ENCODE measurements at places on chromosomes 1 and 21.

DNA sequence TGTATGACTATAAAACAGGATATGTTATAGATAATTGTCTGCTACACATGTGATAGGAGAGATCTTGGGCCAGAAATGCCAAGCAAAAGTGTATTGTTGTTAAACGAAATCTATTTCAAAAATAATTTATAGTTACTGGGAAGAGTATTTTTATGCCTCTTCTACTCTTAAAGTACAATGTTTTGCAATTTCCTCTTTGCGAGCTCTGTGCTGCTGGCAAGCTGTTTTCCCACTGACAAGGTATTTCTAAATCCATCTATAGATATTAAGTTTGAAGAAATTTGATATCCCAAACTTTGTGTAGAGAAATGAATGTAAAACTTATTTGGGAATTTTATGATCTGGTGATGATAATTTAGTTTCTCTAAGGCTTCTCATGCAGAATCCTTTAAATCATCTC is 63.3 kb upstream of the PTGFR start:
- DNase-seq = no peak

DNA sequence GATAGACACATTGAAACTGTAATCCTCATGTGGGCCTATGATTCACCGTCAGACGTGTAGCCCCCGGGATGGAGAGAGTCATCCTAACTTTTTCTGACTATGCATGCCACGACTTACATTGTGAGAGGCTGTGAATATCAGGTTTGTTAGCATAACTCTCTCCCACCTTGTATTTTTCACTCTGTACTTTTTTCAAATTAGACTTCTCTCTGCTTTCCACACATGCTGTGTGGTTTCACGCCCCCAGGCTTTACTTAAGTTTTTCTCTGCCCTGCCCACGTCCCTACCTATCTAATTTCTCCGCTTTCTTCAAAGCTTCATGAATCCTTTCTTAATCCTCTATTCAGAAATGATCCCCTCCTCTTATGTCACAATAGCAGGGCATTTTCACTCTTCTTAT is 3.4 kb upstream of the NCAM2 start:
- DNase-seq = no peak

- no peak for DNase-seq
Observed at GRCh38 chr1:3509721-3510120, 55.3 kb downstream of the ARHGEF16 start.

DNA sequence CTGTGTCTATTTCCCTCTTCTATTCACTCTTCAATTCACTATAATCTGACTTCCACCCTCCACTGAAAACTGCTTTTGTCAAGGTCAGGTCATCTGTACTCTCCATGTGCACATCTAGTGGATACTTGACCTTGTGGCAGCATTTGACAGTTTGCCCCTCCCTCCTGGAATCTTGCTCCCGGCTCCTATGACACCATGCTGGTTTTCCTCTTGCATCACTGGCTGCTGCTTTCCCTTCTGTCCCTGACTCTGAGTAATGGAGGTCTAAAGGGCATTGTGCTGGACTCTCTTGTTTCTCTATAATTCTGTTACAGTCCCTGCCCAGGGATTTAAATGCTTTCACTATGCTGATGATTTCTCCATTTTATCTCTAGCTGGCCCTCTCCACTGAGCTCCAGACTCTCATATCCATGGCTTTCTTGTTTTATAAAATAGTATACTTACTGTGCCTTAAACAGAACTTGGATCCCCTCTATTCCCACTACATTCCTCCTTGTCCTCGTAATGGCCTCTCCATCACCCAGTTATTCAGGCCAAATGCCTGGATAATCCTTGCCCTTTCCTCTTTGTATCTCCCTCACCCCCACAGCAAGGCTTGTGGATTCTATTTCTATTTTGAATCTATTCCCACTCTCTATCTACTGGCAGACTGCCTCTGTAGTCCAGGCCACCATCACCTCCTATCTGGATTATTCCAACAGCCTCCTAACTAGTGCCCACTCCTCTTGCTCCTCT is 36.8 kb upstream of the PODN start:
- peak; percentile 52 for DNase-seq

- no peak for DNase-seq
Observed at GRCh38 chr1:240293706-240294105, 202.0 kb downstream of the FMN2 start.

- DNase-seq = no peak
Observed at GRCh38 chr1:41394959-41395956, 34.0 kb downstream of the FOXO6 start.

DNA sequence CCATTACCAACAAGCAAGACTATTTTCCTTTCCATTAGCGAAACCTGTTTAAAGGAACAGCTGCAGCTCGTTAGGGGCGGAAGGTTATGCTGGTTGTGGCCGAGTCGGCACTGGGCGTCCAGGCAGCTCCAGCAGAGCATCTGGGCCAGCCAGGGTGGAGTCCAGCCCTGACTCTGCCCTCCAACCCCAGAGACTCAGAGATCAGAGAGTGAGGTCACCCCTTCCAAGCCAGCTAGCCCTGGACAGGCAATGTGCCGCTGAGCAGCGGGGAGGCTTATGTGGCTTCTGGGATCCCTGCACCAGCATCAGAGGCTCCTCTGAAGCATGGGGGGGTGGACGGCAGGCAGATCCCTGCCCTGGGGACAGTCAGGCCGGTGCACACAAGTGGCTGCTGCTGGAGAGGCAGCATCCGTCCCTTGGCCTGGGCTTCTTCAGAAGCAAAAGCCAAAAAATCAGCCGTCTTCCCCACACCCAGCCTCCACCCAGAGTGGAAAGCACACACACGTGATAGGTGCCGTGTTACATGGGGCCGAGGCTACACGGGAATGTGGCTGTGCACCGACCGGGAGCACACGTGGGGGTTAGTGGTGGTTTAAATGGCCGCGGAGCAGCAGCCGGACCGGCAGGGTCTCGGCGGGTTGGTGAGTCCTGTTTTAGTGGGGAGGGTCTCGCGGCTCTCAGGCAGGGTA is 30.1 kb downstream of the SLC66A1 start:
- DNase-seq = no peak

DNA sequence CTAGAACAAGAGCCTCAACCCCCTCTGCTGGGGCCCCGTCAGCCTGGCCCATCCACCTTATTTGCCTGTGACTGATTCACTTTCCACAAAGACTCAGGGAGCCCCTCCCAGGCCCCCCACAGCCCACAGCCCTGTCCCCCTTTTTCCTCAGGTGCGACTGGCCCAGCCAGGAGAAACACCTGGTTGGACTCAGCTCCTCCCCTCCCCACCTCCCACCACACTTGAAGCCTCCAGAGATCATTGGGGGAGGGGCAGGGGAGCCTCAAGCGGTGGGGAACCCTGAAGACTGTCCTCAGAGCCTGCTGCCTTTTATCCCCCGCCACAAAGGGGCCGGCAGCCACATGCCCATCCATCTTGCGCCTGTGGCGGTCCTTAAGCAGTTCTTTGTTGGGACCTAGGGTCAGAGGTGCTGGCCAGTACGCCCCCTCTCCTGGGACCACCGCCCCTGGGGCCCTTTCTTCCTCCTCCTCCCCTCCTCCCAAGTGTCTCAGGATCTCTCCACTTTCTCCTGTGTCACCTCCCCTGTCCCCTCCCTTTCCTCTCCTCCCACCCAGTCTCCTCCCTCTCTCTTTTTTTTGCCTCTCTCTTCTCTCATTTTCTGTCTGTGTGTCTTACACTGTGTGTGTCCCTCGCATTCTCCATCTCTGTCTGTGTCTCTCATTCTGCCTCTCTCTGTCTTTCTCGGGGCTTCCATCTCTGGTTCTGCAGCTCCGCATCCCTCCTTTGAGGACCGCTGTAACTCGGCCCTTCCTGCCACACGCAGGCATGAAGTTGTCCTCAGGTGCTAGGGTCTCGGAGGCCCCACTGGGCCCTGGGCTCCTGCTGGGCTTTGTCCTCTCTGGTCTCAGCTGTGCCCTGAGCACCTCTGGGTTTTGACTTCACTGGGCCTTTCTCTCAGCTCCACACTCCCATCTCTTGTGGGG is 12.2 kb downstream of the CRABP2 start:
- DNase-seq = no peak

DNA sequence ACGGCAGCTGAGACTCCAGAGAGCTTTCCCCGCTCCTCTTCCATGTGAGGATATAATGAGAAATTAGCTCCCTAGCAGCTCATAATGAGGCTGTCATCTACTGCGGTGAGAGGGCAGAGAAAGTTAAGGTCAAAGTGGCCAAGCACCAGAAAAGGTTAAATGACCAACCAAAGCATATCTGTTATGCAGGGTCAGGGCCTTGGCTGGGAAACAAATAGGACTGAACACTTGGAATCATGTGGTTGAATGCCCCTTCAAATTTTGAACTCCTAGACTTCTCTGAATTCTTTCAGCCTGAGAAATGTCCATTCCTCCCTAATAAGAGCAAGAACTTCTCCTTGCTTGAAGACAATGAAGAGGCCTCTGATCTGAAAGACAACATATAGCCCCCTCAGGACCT is 115.9 kb downstream of the TM2D1 start:
- DNase-seq = no peak

DNA sequence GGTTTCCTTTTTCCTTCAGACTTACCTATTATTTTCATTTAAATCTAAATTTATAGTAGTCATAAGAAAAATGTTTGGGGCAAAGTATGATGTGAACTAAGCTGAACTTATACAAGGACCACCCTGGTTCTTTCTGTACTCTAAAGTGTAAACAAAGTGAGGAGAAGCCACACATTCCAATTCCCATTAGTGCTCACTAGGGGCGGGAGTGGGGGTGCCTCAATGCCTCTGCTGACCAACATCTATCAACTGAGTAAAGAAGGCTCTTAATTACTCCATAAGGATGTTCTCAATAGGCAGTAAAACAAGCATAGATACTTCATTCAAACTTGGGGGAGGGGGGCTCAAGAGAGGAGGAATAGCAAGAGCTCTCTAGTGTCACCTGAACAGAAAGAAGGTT is 151.7 kb downstream of the CDC42BPA start:
- DNase-seq = no peak

DNA sequence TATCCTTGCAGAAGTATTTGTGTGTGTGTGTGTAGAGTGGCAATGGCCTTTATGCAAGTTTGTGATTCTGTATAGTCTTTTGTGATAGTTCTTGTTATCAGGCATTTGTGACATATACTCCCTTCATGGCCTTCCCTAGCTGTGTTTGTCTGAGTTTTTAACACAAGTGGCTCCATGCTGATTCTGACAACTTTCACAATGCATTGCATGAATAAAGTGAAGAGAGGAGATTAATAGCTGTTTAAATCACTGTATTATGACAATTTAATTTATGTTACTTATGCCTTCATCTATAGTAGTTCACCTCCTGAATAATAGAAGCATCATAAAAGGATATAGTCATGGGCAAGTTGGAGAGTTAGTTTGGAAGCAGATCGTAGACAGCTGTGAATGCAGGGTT is 17.2 kb upstream of the MCOLN3 start:
- no peak for DNase-seq

DNA sequence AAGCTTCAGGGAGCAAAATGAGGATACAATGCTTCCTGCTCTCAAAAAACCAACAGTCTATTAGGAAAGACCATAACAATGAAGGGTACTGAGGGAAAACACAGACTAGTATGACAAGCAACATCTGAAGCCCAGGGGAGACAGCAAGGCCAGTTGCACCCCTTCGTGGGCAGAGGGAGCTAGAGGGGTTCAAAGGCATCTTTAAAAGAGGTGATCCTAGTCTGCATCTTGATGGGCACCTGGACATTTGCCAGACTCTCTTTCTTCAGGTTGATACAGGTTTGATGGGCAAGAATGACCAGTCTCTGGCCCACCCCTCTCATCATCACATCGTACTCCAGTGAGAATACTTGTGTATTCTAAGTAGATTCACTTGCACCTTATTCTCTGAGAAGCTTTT is 177.7 kb downstream of the VAV3 start:
- DNase-seq = no peak

DNA sequence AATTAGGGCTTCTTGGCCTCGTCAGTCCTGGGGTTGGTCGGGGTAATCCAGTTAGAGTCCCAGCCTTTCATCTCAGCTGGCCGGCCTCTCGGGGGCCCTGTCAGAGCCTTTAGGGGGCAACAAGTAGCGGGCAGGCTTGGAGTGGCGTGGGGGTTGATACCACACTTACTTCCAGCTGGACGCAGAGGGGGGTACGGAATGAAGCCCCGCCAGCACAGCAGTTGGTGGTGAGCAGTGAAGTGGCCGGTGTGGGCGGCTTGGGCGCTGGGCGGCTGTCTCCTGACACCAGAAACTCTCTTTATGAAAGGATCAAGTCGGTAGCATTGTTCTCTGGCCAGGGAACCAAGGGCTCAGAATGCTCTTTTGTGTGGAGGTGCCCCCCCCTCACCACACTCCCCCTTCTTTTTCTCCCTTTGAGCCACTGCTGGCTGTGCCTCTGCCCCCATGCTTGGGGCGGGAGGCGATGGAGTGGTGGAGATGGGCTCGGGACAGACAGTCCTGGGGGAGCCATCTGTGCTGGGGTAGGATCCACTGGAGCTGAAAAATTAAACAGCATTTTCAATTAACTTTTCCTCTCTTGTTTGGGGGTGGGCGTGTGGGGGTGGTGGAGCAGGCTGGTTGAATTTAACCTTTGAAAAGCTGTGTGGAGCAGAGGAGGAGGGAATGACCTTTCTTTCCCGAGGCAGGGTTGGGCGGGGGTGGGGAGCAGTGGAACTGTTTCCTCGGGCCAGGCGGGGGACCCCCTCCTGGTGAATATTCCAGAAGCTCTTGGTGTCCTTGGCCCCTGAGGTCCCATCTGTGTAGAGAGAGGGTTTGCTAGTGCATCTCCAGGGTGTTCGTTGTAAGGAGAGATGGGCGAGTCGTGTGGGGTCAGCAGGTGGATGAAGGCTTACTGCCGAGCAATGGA is 102.7 kb downstream of the RNF220 start:
- no peak for DNase-seq

GRCh38 chr1:54806931-54807611 is 5.9 kb upstream of the TTC22 start:
- DNase-seq = no peak

- DNase-seq = no peak
Observed at GRCh38 chr1:228487336-228488124, at the start of gene RNF187. Gene RNF187, plus strand, starts transcription at chr1:228487382.

GRCh38 chr1:234617131-234617985 is 7.4 kb upstream of the IRF2BP2 start:
- DNase-seq = no peak

DNA sequence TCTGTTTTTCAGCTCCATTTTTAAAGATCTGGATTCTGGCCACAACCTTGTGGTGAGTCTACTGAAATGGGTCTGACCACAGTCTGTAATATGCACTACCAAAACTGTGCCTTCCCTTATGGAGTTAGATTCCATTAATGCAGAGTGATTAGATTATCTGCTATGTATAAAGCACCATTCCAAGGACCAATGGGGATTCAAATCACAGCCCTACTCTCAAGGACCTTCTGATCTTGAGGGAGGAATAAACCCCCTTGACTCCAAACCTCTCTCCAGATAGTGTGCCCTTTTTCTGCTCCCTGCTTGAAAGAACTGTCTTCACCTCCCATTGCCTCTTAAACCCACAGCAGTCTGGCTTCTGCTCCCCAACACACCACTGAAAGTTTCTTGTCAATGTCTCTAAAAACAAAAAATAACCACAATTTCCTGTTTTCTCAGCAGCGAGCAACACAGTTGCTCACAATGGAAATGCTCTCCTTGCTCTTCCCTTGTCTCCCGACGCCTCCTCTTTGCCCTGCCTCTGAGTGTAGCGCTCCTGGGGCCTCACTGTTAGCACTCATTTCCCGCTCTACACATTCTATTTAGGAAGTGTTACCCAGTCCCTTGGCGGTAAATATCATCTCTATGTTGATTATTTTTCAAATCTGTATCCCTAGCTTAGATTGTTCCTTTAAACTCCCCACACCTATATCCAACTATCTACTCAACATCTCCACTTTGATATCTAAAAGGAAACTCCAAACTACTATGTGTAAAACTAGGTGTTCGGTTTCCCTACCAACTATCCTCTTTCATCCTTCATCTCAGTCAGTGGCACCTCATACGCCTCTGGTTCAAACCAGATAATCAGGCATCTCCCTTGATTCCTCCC is 13.6 kb downstream of the PCNX2 start:
- no peak for DNase-seq

- DNase-seq = no peak
Observed at GRCh38 chr1:188888386-188888785, 1589.3 kb downstream of the BRINP3 start.
